ENCODE measurements at places on chromosomes 6 and 20.

DNA sequence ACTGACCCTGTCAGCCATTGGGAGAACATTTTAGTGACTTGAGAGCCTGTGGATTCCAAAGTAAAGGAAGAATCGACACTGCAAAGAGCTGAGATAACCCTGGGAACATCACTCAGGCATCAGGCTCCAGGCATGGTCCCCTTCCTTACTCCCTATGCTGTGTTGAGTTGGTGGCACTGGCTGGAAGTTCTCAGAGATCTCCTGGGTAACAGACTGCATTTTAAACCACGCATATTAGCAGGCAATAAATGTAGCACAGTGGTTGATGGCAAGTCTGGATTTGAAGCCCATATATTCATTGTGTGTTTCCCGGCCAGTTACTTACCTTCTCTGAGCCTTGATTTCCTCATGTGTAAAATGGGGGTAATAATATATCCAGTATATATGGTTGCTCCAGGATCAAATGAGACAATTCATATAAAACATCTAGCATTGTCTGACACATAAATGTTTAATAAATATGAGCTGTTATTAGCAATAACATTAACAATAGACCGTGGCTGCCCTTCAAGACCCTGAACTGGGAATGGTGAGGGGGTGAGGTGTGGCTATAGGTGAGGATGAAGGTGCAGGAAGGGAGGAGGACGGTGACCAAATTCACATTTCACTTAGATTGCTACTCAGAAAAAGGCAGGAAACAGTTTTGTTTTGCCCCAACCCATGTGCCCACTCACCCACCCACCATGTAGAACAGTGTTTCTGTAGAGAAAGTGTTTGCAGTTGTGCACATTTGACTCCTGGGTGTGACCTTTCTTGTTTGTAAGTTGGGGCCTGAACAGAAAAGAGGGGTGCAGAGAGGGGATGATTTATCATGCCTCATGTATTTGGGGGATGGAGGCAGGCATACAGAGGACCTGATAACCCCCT is 2.1 kb downstream of the PLCG1 start:
- no peak for DNase-seq

GRCh38 chr20:14049111-14049510 is 53.8 kb downstream of the MACROD2 start:
- DNase-seq = no peak

DNA sequence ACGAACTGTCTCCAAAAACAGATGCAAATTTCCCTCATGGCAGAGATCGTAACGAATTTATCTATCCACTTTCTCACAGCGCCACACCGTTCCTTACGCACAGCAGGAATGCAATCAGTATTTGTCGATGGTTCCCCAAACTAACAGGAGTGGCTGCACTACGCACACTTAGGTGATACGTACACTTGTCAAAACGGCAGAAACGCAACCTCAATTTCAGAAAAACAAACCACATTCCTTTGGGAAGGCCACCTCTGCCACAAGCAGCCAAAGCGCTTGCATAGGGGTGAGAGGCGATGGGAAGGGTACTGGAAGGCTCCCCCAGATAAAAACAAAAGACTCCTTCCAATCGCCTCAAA is 638 bp downstream of the MDN1 start:
- no peak for DNase-seq

GRCh38 chr6:72078096-72078495 is 191.7 kb downstream of the RIMS1 start:
- DNase-seq = no peak

DNA sequence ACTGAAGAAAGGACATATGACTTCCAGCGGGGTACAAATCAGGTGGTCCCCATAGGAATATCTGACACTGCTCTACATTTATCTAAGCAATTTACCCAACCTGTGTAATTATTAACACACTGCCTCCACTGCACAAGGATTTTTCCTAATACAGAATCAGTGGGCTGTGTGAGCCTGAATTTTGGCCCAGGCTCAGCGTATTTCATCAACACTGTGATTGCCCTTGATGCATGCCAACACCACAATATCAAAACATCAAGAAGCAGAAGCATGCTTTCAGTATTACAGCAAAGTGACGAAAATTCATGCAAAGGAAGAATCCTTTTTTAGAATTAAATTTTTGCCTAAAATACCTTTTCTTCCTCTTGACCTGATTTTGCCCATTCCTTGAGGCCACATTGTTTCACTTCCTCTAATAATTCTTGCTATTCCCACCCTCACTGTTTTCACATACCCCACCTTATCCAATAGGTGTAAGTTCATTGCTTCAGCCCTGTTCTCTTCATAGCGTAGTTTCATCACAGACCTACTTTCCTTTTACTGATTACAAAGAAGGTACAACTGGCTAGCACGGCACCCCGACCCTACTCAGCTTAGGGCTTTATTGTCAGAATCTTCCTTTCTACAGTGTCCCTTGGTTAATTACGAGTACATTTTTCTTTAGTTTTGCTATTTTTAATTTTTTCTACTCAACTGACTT is 83.7 kb upstream of the PTCHD4 start:
- DNase-seq = no peak

GRCh38 chr6:116436586-116436985 is 24.6 kb upstream of the CALHM6 start:
- DNase-seq = no peak

DNA sequence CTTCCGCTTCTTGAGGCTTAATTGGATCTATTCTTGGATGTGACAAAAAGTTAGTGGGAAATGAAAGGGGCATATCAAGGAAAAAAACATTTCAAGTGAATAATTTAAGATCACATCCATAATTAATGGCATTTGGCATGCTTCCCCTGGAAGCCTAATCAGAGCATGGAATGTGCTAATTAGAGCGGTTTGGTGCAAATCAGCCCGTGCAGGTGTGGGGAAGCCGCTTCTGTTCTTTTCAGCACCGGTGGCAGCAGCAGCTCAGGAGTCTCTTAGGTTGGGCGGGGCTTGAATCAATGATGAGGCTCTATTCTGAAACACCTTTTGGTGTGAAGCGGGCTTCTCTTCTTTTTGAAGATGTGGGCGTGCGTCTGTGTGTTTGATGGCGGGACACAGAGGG is 301.2 kb downstream of the LRFN2 start:
- DNase-seq = no peak

DNA sequence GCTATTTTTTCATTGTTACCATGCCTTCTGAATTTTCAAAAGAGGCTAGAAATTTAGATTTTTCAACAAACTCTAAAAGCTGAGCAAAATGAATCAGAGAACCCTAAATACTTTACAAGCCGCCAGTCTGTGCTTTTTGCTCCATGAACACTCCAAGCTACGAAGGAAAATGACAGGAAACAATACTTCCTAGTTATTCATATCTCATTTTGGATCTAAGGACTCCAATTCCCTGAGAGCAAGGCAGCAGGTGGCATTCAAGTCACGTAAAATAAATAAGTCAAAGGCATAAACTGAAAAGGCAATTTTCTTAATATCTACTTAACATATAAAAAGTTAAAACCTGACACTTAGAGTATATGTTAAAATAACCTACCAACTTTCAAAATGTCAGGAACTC is 50.6 kb downstream of the PDSS2 start:
- no peak for DNase-seq

- no peak for DNase-seq
Observed at GRCh38 chr6:21523652-21524051, 69.9 kb upstream of the SOX4 start.

- DNase-seq = no peak
Observed at GRCh38 chr20:20890751-20891150, 178.3 kb upstream of the RALGAPA2 start.

DNA sequence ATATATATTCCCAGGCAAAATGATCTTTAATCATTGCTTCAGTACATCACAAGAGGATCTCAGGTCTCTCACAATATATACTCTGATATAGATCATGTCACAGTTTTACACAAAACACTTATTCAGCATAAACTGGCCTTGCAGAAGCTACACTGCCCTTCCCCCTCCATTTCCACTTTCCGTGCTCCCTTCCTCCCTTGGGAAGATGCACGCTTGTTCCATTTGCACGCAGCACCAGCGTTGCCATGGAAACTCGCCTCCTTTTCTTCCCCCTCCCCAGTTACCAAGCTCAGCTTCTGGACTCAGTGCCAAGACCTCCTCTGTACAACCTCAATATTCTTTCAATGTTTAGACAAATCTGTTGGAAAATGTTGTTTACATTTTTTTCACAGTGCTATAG is 154.6 kb downstream of the RFPL4B start:
- no peak for DNase-seq

DNA sequence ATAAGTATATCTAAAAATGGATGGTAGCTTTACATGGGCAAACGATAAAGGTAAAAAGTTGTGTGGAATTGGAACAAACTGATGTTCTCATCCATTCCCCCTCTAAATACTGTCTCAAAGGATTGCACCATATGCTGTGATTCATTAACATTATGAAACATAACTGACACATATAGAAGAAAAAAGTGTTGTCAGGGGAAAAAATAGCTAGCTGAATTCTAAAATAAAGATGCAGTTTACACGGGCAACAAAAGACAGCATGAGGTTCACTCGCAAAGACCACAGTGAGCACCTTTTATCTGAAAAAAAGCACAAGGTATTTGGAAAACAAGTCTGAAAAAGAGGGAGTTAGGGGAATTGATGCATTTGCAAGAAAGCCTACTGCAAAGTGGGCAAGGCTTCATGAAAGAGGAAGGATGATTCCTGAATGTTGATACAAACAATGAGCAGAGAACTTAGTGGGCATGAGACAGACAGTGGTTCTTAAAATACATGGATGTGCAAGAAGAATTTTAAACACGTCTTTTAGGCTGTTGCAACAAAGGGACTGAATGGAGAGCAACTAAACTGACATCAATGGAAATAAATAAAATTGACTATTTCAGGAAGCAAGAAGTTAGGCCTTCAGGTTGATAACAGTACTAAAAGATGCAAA is 280.9 kb downstream of the KIF16B start:
- no peak for DNase-seq

DNA sequence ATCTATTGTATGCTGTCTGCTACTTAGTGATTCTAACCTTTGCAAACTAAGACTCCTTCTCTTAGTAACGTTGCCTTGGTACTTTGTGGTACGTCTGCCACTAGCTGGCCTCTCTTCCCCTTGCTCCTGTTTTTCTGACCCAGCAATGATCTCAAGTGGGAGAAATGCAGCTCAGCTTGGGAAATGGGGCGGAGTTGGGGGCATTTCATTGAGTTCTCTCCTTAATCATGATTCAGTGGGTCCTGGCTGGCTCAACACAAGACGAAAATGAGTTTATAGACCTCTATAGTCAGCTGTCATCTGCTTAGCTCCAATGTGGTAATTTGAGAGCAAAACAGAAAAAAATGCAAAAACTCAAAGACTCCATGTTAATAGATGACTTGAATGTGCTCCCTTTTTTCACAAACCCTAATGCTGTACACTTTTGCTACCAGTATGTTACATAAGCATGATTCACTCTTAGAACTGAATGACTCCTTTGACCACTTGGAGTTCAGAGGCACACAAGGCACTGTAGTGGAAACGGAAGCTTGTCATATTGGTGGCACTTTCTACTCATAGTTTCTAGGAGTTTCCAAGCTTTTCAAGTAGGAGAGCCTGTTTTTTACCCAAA is 55.3 kb upstream of the SOX4 start:
- DNase-seq = no peak

GRCh38 chr6:226516-227073 is 65.7 kb upstream of the DUSP22 start:
- DNase-seq = no peak

DNA sequence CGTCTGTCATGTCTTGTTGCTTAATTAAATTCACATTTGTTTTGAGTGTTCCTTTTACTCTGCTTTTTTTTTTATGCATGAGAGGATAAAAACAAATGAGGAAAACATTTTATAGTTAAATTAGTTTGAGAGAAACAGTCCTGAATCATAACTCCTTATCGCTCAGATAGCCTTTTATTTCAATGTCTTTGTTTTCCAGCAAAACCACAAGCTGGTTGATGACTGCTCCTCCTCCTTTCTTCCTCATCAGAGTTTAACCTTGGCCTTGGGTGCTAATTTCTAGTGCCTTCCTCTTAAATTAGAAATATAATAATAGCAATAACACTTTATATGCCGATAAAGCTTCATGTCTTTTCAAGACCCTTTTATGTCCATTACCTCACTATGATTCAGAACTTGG is 3.1 kb downstream of the NOX3 start:
- DNase-seq = no peak

DNA sequence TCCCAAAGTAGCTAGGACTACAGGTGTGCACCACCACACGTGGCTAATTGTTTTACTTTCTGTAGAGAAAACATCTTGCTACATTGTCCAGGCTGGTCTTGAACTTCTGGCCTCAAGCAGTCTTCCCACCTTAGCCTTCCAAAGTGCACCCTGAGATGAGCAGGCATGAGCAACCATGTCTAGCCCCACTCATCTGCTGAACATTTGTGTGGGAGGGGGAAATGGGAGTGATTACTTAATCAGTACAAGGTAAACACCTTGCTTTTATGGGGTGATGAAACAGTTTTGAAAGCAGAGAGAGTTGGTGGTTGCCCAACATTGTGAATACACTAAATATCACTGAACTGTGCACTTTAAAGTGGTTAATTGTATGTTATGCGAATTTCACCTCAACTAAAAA is 5.3 kb downstream of the APMAP start:
- no peak for DNase-seq

GRCh38 chr6:141890661-141891060 is 242.1 kb upstream of the GJE1 start:
- no peak for DNase-seq

- DNase-seq = no peak
Observed at GRCh38 chr6:146341493-146342230, 202.0 kb upstream of the RAB32 start.

DNA sequence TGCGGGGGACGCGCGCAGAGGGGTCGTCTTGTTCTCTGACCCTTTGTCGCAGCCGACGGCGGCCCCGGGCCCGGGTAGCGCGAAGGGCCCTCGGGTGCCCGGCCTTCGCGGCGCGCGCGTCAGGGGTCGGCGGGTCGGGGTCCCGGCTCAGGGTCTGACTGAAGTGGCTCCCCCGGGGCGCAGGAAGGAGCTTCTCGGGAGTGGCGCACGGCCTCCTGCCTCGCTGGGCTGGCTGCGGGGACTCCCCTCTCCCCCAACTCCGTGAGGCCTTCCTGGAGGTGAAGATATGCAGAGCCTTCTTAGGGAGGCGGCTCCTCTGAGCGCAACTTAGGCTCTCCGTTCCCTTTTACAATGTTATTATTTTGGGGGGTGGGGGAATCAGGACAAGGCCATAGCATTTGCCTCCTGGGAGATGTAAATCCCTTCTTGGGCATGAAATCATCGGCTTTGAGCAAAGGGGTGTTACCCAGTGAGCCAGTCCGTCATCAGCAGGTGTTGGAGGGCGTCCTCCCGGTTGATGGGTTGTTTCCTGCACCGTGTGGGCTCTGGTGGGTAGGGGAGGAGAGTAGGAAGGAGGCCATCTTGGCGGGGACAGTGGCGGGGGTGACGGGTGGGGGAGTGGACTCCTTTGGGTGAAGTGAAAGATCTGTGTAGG is 523 bp downstream of the CDS2 start:
- DNase-seq = peak; percentile 26

DNA sequence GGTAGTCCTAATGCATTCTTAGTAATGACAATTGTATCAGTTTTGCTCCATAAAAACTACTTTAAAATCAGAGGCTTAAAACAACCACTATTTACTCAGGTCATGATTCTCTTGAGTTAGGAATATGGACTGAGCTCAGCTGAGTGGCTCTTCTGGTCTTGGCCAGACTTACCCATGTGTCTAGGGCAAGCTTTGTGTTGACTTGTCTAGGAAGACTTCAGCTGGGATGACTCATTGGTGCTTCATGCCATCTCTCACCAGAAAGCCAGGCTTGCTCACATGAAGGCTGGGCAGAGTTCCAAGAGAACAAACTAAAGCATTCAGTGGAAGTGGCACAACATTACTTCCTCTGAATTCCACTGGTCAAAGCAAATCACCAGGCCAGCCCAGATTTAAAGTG is 155.3 kb downstream of the DHX35 start:
- DNase-seq = no peak

- no peak for DNase-seq
Observed at GRCh38 chr6:86357877-86358276, 579.5 kb upstream of the HTR1E start.
